ENCODE measurements at places on chromosomes 5 and 9.

- no peak for DNase-seq
Measured at GRCh38 chr9:130631331-130632080, 32.9 kb upstream of the PRDM12 start.

- DNase-seq, result no peak
Measured at GRCh38 chr9:93480728-93481324, 27.4 kb upstream of the FAM120AOS start.

- no peak for DNase-seq
Measured at GRCh38 chr5:146009020-146009419, 72.6 kb downstream of the SH3RF2 start.

GRCh38 chr5:1471997-1472963, 27.0 kb upstream of the SLC6A3 start:
- no peak for DNase-seq

GRCh38 chr5:151784141-151784540, 12.4 kb downstream of the G3BP1 start:
- DNase-seq, result no peak

GRCh38 chr9:127923771-127924170, 6.8 kb downstream of the PIP5KL1 start:
- DNase-seq, result no peak

GRCh38 chr5:2575871-2576270, 175.6 kb downstream of the IRX2 start:
- DNase-seq, result no peak

GRCh38 chr9:74071502-74071901, 425.6 kb upstream of the RORB start:
- no peak for DNase-seq

DNA sequence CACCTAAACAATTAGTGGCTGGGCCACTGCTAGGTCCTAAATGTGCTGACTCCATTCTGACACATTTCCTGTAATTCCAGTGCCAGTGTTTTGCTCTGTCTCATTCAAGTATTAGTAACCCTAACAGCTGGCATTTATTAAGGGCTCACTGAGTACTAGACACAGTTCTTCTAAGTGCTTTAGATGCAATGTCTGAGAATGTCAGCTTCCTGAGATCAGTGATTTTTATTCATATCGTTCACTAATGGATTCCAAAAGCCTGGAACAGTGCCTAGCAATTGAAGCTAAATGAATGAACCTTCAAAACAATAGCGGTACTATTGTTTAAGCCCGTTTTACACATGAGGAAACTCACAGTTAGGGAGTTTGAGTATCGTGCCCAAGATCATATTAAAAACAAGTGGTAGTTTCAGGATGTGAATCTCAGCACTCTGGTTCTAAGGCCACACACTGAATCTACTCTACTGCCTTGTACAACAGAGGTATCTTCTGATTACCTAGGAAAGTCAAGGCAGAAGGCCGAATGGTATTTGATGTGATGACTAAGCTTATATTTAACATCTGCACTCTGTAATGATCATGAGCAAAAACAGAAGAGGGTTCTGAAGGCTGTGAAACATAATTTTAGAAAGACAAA, 304.0 kb downstream of the PJA2 start:
- no peak for DNase-seq

DNA sequence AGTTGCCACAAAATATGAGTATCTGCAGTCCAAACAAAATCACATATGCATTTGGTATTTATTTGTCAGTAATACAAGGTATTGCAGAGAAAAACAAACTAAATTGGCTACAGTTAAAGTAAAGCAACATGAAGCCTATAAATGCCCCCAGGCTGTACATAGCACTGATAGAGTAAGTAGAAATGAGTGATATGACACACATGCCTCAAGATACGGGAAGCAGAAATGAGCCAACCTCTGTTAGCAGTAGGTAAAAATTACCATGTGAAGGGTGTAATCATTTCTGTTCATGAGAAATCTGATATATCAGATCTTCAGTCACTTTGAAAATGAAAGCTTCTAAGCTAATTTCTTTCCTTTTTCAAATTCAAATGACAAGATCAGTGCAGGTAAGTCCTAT, 131.1 kb downstream of the CHSY3 start:
- DNase-seq, result no peak

GRCh38 chr5:117220730-117221129, 646.1 kb upstream of the SEMA6A start:
- no peak for DNase-seq
